EH (cell line): ENCODE measurements at places on chromosomes 2 and 18.
A peak's percentile ranks its signal among the peaks of the same experiment; 100 is the strongest.

- no peak for DNase-seq
These were observed 3.8 kb upstream of the LPIN2 start for GRCh38 chr18:3016585-3017297.

GRCh38 chr2:9771481-9772017 lies 71.7 kb upstream of the TAF1B start:
- DNase-seq: peak; percentile 79

DNA sequence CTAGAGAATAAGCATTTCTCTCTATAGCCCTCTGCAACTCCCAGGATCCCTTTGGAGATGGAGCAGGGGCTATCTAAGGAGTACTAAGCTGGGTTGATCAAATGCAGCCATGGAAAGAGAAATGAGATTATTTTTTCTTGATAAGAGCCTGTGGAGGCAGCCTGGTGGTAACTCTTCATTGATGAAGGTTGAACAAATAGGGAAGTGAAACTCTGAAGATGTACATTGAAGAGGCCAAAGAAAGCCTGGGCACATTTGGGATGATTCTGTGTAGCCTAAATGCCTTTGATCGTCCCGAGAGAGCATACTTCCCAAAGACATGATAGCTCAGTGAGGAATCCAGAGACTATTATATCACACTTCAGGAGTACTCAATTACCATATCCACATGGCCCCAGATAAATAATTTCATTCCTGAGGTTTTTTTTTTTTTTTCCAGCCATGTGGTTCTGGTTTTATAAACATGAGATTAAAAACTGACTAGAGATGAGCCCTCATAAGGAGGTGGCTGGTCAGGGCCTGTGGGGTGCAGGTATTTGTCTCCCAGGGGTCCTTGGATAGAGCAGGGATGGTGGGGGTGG lies 192.5 kb downstream of the TPGS2 start:
- DNase-seq: peak; percentile 63

DNA sequence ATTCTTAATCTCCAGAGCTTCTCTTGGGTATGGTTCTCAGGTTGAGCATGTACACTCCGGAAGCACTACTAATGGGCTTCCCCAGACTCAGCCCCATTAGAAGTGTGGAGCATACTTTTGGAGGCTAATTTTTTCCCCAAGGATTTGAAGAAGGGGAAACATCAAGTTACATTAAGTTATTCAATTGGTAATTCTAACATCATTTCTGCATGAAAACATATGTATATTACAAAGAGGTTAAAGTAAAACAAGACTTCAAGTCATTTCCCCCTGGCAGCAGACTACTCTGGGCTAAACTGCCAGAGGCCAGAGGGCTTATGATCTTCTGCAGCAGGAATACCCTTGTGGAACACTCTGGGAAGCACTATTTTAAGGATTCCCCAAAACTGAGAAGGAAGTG lies 227.7 kb upstream of the STK17B start:
- no peak for DNase-seq

- DNase-seq: peak; percentile 74
These were observed 94.4 kb downstream of the MGAT5 start for GRCh38 chr2:134348239-134348638.

DNA sequence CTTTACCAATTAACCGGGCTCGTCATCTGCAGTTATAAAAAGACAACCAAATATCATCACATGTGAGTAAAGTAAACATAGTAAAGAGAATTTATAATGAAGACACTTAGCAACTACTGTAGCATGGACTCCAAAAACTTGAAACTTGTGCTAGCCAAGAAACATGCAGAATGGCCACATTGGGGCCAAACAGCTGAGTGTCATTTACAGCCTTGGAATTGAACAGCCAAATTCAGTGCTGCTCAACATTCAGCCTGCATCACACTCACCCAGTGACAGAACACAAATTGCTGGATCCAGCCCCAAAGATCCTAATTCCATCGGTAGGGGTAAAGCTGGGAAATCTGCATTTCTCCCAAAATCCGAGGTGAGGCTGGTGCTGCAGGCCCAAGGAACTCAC lies 224.8 kb upstream of the GYPC start:
- DNase-seq: no peak

DNA sequence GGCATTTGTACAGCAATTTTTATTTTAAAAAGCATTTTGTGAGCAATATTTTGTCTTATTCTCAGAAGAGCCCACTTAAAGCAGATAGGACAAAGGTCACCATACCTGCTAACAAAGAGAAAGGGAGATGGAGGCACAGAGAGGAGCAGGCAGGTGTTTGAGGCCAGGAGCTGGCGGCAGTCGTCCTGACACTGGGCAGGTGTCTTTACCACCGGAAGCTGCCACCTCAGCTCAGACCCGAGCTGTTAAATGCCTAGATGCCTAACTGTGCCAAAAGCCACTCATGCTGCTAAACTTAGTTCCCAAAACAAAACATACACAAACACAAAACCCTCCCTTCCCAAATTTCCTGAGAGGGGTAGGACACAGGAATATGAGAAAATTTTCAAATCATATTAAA lies 120.9 kb downstream of the CNTNAP5 start:
- DNase-seq: no peak

DNA sequence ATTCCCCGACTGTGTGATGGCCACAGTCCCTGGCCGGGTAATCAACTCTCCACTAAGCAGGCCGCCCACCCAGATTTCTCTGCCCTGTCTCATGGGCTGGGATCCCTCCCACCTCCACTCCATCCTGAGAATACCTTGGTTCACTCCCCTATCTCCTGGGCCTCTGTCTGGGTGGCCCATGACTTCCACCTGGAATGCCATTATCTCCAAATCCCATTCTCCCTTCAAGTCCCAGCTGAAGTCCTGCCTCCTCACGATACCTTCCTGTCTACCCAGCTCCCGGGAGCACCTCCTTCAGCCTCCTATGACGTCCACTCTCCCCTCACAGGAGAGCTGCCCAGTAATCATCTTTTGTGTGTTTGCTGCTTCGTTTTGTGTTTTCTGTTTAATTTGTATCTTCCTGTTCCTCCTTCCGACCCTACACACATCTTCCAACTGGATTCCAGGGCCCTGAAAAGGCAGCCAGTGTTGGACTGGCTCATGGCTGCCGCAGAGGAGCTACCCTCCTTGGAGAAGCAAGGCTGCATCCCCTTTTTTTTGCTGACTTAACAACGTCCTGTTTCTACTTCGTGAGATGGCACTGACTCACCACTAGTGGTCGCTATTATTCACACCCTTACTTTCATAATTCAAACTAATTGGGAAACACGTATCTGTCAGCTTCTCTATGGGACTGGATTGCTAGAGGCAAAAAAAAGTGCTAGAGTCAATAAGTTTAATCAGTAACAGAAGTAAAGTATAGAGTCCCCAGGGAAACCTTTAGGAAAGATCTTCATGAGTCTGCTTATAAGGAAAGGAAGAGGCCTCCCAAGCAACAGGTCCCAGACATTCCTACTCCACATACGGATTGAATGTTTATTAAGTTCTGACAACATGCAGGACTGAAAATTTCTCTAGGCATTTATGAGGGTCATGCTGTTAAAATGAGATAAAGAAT lies 171.9 kb upstream of the GATA6 start:
- DNase-seq: peak; percentile 49

DNA sequence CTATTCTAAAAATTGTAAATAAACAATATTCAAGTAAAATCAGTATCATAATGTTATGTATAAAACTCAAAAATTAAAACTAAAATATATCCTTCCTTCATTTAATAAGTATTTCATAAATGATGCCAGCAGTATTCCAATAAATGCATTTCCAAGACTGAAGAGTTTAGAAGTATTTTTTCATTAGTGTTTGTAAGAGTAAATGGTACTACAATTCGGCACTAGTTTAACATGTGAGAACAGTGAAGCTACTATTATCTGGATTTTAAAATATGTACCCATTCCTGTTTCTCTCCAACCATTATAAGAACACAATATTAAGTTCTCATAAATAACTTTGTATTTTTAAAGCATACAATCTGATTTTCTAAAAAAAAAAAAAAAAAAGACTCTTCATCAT lies 3.3 kb downstream of the BAZ2B start:
- DNase-seq: no peak
